ENCODE measurements at places on chromosomes 12 and 14. TPM values are rescaled to one million over a fixed set of nuclear protein-coding genes. Genes with fewer than 3 reads are reported as not detected.

Gene OASL
- 0.26 TPM for total RNA-seq

- H3K27ac ChIP-seq: no peak overlapping the region
- no peak for DNase-seq
- H3K4me1 ChIP-seq: no peaks in the 10 kb centered on the region
- H3K36me3 ChIP-seq: no peaks in the 10 kb centered on the region
Observed at GRCh38 chr12:59431266-59431665, 164.6 kb upstream of the SLC16A7 start.

- peaks cover 26% of the 10 kb centered on the region for H3K36me3 ChIP-seq
- no peak overlapping the region for H3K4me3 ChIP-seq
- peaks cover 13% of the 10 kb centered on the region for H3K4me1 ChIP-seq
- DNase-seq: no peak
- no peaks in the 10 kb centered on the region for H3K27me3 ChIP-seq
Observed at GRCh38 chr12:15620741-15621539, 168.2 kb downstream of the EPS8 start.

DNA sequence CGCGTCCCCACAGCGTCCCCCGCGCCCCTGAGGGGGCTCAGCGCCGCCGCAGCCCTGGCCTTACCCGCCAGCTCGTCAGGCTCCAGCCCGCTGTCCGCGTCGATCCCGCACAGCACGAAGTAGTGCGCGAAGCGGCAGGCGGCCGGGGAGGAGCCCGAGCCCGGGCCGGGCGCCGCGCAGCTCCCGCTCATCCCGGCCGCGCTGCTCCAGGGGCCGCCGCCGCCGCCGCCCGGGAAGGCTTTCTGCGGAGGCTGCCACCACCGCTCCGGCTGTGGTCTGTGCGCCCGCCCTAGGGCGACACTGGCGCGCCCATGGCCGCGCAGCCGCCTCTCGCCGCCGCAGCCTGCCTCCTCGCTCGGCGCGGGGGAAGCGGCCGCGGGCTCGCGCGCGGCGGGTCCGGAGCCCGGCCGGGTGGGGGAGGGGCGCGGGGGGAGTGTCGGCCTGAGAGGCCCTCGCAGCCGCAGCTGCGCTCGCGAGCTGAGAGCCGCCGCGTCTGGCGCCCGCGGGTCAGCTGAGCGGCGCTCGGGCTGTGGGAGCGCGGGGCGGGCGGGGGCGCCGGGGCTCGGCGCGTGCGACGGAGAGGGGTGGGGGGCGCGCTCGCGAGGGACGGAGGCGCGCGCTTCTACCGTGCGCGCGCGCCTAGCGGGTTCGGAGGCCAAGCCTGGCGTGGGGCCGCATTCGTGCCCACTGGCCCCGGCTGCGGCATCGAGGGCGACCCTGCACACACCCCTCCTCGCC, at the start of gene DENND5B:
TSS of gene DENND5B (minus strand) at position 495 of the 738 bp plus-strand sequence. CDS start at position 191, 304 bp downstream.
- DNase-seq: no peak
- H3K27me3 ChIP-seq: no peaks in the 10 kb centered on the region
- peak within 1 kb of the TSS; percentile 95 for H3K4me3 ChIP-seq
- H3K4me1 ChIP-seq: peaks cover 10% of the 10 kb centered on the region
- H3K27ac ChIP-seq: peak within 1 kb of the TSS; percentile 98

- peaks cover 17% of the 10 kb centered on the region for H3K4me1 ChIP-seq
- H3K27me3 ChIP-seq: no peaks in the 10 kb centered on the region
- no peak for DNase-seq
Observed at GRCh38 chr12:26782372-26783130, 50.4 kb downstream of the ITPR2 start.

Data from esophagus muscularis mucosa (tissue), 4 donors.